Muscle of leg (tissue), 16 donors: ENCODE measurements at places on chromosomes 13 and 19. TPM values are rescaled to one million over a fixed set of nuclear protein-coding genes. Genes with fewer than 3 reads are reported as not detected.

The GTF2F1 gene
- 66.4 TPM for polyA plus RNA-seq

GRCh38 chr13:112483299-112483698 lies 104.7 kb downstream of the TUBGCP3 start:
- no peak for DNase-seq

DNA sequence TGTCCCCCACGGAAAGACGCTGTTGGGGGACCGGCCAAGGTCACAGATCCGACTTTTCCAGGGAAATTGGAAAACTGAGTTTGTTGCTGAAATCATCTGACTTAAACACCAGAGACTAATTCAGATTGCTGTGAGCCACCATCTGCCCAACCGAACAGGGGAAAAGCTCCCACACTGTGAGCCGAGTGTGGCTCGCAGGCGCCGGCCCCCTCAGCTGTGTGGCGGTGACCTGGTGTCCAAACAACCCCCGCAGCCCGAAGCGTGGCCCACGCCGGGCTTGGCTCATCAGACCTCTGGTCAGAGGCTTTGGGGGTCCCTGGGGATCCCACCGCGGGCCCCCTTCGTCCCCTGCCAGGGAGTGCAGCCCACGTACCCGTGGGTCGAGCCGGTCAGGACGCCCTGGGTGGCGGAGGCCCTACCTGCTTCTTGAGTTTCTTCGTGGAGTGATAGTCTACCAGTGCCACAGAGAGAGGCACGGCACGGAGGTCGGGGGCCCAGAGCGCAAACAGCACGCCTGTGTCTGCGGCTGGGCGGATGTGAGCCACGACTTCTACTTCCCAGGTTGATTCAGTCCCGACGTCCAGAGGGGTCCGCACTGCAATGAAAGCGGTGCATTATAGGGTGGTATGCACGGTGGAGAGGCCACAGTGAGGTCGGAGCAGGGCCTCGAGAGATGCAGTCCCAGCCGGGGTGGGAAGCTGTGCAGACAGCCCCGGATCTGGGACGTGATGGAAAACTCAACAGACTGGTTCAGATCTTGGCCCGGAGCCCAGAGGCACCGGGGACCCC lies 40.7 kb downstream of the GAS6 start:
- no peak for DNase-seq

The ZNF460 gene
- polyA plus RNA-seq = 4.2 TPM
